Hippocampal formation (tissue), 2 donors: ENCODE measurements at places on chromosomes 7 and 10.

DNA sequence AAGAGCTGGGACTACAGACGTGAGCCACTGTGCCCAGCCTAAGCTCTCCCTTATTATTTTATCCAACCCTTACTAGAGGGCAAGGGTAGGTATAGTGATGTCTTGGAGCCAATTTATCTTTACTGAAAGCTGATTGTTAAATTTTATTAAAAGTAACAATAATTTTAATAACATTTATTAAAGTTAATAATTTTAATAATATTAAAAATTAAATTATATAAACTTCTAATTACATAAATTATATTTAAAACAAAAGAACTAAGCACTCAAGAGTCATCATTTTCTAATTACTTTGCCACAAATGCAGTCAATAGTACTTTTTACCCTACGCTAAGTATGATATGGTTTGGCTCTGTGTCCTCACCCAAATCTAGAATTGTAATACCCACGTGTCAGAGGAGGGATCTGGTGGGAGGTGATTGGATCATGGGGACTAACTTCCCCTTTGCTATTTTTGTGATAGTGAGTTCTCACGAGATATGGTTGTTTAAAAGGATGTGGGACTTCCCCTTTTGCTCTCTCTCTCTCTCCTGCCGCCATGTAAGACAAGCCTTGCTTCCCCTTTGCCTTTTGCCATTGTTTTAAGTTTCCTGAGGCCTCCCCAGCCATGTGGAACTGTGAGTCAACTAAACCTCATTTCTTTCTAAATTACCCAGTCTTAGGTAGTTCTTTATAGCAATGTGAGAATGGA lies 58.4 kb upstream of the ETV1 start:
- DNase-seq, result no peak

- no peak for DNase-seq
These were observed 16.7 kb upstream of the C10orf95 start for GRCh38 chr10:102467971-102468438.

DNA sequence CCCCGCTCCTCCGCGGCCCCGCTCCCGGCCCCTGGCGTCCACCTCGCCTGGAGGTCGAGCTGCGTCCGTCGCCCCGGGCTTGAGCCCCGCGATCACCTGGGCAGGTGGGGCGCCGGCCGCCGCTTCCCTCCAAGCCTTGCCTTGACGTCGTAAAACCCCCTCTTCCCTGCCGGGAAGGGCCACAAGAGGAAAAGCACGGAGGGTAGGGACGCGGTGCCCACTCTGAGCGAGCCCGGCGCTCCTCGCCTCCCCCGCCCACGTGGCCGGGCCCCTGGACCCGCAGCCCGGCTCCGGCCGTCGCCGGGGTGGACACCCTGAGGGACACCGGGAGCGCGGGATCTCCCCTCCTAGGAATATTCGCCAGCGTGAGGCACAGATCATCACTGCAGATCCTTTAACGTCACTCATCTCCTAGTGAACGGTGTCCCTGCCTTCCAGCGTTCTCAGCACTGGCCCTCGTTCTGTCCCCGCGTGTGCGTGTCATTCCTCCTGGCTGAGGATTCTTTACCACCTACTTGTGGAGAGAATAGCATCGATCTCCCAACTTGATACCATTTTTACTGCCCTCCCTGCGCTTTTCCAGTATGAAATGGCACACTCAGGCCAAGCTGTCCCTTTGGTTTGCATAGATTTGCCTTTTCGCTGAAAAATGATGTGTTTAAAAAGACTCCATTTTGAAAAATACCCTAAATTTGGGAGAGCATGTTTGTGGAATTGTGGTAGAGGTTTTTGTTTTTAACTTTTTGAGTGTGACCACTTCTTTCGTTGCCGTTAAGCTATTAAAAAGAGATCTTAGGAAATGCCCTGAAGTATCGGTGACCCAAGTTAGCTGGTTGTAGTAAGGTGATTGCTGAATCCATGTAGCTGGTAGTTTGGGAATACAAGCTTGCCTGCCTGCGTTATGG lies 649 bp downstream of the ACTR3B start:
- DNase-seq, result no peak

DNA sequence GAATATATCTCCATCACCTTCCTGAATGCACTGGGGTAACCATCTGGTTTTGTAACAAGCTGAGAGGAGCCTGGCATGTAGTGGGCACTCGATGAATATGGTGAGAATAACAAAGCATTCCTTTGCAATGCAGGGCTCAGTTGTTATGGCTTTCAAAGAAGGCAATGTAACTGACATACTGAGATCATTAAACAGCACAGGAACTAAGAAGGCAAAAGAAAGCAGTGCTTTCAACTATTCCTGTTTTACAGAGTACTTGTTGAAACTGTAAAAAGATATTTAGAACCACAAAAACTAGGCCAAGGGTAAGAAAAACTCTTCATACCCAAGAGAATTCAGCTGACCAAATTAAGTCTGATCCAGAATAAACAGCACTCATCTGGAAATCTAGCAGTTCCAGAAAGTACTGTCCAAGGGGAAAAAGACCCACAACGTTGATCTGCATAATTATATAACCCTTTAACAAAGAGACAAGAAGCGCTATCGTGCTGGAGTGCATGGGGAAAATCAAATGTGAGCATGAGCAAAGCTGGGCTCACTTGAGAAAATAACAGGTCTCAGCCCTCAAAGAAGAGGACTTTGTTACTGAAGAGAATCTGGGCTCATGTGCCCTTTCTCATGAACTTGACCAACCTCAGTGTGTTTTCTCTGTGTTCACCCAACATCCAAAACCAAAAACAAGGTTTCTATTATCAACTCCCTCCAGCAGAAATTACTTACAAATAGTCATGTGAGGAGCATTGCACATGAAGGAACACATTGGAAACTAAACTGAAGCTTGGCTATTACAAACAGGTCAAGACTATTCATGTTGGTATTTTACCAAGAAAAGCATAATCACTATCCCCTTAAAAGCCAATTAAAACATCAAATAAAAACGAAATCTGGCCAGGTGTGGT lies 116.2 kb downstream of the AVL9 start:
- peak; percentile 4 for DNase-seq
